ENCODE measurements at places on chromosomes 11 and 22.

- no peak for DNase-seq
Measured at GRCh38 chr11:125428486-125429173, 67.4 kb downstream of the FEZ1 start.

DNA sequence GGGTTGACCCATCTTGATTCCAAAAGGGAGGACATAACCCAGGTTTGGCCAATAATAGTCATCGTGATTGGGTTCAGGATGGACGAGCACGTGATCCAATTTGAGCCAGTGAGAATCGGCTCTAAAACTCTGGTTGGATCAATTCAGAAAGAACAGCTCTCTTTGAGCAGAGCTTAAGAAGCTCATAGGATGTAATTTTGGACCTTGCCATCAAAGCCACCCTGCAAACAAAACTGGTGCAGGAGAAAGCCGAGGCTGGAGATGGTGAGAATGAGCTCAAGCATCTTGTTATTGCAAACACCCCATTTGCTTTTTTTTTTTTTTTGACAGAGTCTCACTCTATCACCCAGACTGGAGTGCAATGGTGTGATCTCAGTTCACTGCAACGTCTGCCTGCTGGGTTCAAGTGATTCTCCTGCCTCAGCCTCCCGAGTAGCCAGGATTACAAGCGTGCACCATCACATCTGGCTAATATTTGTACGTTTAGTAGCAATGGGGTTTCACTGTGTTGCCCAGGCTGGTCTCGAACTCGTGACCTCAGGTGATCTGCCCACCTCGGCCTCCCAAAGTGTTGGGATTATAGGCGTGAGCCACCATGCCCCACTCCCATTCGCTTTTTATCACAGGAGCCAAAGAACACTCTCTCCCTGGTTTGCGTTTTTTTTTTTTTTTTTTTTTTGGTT lies 13.8 kb upstream of the MIAT start:
- no peak for DNase-seq

- no peak for DNase-seq
Measured at GRCh38 chr11:32792111-32792947, 2.1 kb downstream of the CCDC73 start.

GRCh38 chr11:132610791-132611190 lies 921.5 kb downstream of the OPCML start:
- no peak for DNase-seq

DNA sequence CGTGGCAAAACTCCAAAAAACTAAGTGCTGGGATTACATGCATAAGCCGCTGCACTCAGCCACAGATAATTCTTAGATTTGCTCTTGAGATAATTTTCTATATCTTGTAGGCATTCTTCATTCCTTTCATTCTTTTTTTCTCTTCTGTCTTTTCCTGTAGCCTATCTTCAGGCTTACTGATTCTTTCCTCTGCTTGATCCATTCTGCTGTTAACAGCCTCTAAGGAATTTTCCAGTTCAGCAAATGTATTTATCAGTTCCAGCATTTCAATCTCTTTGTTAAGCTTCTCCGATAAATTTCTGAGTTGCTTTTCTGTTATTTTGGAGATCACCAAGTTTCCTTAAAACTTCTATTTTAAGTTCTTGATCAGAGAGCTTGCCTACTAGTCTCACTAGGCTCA lies 46.7 kb downstream of the SMC1B start:
- DNase-seq = no peak

DNA sequence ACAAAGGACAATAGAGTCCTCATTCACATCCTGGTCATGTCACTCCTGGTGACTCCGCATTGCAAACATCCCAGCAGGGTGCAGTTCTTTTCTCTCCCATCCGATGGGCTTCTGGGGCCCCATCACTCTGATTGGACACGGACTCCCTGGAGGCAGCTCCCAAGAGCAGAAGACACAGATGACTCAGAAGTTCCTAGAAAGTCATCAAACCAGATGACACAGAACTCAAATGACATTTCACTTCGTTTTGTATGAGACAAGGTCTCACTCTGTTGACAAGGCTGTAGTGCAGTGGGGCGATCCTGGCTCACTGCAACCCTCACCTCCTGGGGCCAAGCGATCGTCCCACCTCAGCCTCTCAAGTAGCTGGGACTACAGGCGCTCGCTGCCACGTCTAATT lies 33.2 kb downstream of the ZNF195 start:
- DNase-seq = no peak

- DNase-seq = no peak
Measured at GRCh38 chr22:30867746-30868662, 100.6 kb downstream of the MORC2 start.

DNA sequence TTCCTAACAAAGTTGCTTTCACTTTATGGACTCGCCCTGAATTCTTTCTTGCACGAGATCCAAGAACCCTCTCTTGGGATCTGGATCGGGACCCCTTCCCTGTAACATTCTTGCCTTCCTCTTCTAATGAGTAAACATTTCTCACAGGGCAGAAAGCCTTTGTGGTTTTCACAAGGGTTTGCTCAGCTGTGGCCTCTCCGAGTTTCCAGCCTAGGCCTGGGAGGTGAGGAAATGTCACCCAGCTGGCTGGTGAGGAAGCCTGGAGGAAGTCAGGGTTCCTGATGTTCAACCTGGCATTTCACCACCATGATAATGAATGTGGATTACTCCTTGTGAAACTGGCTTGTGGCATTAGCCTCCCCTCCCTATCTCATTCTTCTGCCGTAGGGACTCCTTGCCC lies 224.9 kb downstream of the DSCAML1 start:
- DNase-seq = no peak

DNA sequence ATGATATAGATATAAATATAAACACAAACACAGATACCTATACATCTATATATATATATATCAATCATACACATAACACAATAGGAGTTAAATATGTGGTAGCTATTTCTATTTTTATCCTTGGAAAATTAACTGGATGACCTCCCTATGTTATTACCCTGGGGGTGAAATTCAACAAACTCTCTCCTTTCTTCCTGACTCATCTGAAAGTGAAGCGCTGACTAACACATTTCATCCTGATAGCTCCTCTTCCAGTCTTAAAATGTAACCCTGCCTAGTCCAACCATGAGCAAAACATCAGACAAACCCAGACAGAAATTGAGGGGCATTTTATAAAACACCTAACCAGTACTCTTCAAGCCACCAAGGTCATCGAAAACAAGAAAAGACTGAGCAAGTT lies 220.6 kb upstream of the ISX start:
- no peak for DNase-seq

GRCh38 chr22:30863081-30863833 lies 105.3 kb downstream of the MORC2 start:
- no peak for DNase-seq

GRCh38 chr22:37842015-37842793 lies 1.9 kb downstream of the ANKRD54 start:
- no peak for DNase-seq

- no peak for DNase-seq
Measured at GRCh38 chr11:127412722-127413380, 412.3 kb upstream of the KIRREL3 start.

GRCh38 chr11:17556999-17557398 lies 9.9 kb downstream of the OTOG start:
- DNase-seq = no peak

DNA sequence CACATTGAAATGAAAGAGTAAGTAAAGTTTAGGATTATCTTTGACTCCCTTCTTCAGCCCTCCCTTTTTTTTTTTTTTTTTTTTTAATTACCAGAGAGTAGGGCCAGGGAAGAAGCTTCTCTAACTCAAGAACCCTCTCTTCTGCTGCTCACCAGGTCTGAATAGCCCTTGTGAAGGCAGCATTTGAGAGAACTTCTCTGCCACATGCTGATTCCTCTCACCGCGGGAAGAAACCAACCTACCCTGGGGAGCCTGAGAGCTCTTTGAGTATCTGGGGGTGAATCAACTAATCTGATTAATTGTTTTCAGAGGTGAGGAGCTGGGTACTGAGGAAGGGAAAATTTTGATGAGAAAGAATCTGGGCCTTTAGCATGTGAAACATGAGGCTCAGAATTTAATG lies 434.5 kb upstream of the CCDC90B start:
- no peak for DNase-seq

- DNase-seq = no peak
Measured at GRCh38 chr22:22684580-22685561, 40.5 kb downstream of the GGTLC2 start.

GRCh38 chr11:67410369-67410831 lies 5.1 kb upstream of the CARNS1 start:
- DNase-seq = no peak

DNA sequence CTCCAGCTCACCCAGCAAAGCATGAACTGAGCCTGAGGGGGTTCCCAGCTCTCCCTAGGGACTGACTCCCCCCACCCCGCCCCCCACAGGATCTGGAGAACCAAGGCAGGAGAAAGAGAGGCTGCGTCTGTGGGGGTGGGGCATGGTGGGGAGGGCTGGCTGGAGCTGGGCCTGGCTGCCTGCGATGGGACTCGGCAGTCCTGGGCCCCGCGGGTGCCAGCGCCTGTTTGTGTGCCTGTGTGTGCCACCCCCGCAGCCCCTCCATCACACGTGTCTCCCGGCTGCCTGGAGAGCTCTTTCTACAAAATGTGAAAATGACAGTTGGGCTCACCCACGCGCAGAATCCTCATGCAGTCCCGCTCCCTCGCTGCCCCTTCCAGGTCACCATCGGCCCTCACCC lies 46.8 kb downstream of the CACNA1I start:
- no peak for DNase-seq

DNA sequence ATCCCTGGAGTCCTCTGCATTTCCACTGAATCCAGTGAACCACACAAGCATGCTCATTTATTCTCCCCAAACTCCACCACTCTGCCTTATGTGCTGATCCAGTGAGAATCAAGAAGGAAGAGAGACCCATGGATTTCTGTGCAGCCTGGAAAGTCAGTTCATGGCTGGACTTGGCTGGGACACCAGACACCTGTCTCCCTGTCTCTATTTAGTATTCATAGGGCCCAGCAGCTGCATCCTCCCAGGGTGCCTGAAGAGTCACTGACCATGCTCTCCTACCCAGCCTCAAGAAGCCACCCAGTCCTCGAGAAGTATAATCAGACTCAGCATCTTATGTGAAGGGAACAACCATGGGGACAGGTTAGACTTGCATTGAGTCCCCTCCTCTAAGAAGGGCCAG lies 83.2 kb downstream of the ZNF280B start:
- no peak for DNase-seq

- DNase-seq = no peak
Measured at GRCh38 chr11:2484576-2485125, 39.8 kb downstream of the KCNQ1 start.

DNA sequence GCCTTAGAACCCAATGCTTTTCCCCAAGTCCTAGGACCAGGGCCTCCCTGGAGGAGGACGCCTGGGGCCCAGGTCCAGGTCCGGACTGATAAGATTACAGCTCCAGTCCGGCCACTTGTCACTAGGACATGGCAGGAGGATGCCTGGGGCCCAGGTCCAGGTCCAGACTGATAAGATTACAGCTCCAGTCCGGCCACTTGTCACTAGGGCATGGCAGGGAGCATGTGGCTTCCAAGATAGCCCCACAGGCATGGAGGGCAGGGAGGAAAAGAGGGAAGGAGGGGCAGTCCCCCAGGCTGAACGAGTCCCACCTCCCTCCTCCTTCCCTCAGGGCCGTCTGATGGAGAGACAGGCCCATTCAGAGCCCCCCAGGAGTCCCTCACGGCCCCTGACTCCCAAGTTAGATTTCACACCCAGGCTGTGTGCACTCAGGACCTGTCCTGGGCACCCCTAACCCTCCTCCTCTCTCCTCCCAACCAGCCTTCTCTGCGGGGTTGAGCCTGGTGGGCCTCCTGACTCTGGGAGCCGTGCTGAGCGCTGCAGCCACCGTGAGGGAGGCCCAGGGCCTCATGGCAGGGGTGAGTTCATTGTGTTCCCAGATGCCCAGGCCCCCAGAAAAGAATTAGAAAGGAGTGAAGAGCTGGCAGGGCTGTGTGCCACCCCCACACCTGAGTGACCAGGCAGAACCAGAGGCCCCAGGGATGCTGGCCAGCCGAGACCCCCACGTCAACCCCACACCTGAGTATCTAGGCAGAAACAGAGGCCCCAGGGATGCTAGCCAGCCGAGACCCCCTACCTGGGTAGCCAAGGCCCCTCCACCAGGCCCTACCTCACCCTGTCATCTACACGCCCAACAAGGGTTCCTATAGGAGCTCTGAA lies 2.1 kb downstream of the TSPAN32 start:
- DNase-seq = no peak

DNA sequence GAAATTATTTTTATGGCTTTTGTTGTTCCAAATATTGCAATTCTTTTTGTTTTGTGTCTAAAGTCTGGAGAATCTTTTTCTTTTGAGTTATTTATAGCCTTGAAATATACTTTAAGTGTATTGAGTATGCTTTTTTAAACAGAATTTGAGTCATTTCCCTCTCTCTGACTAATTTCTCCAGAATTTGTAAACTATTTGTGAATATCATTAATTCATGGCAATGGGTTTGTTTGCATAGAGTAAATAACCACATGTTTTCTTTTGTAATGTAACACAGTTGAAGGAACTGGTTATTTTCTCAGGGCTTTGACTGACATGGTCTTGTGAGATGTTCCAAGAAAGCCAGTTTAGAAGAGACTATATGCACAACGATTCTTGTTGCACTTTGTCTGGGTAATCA lies 30.9 kb upstream of the MPEG1 start:
- no peak for DNase-seq

DNA sequence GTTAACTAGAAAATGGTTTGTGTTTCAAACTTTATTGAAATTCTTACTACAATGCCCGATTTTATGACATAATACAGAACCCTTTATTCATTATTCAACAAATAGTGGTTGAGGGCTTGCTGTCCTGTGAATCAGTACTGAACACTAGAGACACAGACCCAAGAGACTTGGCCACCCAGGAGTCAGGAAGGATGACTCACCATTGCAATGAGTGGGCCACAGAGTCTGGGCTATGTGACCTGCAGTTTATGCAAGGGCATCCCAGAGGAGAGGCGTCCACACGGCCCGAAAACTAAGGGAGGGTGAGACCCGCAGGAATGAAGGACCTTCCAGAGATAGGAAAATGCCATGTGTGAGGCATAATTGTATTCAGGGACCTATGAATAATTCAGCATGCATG lies 143.8 kb upstream of the DDI1 start:
- DNase-seq = peak; percentile 39

- DNase-seq = no peak
Measured at GRCh38 chr11:921921-922678, 3.6 kb upstream of the AP2A2 start.

DNA sequence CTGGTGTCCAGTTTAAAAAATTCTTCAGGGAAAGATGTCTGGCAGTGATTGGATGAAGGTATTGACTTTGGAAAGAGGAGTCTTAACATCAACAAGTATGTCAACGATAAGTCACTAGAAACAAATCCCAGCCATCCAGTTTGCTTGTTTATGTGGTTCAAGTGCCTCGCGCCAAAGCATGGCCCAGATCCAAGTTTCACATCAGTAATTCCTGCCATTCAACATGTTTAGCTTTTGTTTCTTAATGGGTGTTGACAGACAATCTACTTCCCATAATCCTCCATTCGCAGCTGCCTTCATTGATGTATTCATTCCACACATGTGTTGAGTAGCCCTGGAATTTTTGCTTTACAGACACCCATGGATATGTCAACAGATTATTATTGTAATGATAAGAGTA lies 77.8 kb downstream of the UBASH3B start:
- no peak for DNase-seq

- DNase-seq = peak; percentile 2
Measured at GRCh38 chr11:23554002-23554401, 693.7 kb upstream of the CCDC179 start.
